ENCODE measurements at places on chromosomes 3 and 15.

- DNase-seq = peak; percentile 61
Observed at GRCh38 chr3:197736010-197736490, 654 bp downstream of the RUBCN start.

DNA sequence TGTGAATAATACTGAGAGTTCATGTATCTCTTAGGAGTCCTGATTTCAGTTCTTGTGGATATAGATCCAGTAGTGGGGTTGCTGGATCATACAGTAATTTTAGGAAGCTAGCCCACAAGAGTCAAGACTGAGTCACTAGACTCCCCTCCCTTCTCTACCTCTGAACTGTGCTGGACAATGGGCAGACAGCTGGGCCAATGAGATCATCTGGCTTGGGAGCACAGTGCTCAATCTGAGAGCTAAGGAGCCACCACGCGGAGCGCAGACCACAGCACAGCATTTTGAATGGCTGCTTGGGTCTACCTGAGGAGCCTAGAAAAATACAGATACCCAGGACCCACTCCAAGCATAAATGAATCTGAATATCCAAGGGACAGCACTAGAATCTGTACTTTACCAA lies 32.5 kb downstream of the WNT5A start:
- DNase-seq = no peak

GRCh38 chr15:43483297-43484128 lies 9.4 kb downstream of the TP53BP1 start:
- DNase-seq = no peak

DNA sequence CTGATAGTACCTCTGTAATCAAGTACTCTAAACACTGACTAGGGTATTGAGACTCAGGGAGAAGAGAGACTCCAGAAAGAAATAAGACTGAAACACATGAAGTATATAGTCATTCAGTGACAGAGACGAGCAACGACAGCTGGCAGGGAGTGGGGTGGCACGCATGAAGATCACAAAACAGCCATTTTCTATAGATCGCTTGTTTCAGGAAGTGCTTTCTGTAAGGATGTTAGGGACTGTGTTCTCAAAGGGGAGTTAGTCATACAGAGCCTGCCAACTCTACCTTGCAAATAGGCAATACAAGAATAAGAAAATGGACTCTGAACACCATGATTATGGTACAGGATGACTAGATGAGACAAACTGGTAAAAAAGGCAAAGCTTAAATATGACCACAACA lies 139.5 kb downstream of the TBL1XR1 start:
- DNase-seq = peak; percentile 82

DNA sequence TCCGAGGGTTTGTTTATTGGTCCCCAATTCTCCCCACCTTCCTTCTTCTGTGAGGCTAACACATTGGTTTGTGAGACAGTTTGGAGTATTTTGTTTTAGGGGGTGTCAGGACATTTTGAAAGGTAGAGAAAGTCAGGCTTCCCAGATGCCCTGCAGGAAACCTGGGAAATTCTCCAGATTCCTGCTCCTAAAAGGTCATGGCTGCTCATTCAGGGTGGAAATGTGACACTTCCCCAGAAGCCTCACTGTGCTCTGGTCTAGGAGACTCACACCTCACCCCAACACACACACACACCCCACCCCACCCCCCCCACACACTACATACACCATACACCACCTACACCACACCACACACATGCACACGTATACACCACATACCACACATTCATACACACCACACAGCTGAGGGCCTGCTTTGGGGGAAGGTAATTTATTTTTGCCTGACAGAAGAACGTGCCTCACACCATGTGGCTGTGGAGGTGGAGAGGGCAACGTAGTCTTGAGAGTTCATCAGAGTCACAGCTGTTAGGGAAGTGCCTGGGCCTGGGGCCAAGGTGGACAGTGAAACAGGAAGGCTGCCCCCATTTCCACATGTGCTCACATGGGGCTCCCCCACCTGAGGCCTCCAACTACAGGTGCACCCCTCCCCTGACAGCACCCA lies 40.4 kb upstream of the LIMD1 start:
- no peak for DNase-seq

DNA sequence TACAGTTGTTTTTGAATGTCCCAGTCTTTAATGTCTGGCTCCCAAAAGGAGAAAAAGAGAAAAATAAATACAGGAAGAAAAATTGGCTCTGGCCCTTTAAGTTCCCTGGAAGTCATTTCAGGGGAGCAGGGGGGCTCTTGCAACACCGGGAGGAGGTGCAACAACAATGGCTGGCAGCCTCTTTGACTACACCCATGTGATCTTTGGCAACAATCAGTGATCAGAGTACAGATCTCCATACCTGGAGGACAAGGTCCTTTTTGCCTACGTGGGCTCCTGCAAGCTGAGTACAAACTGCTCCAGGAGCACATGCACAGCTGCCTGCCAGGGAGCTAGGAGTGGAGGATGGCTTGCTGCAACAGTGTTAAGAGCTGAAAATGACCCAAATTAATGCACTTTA lies 63.9 kb downstream of the GLCE start:
- no peak for DNase-seq

All from activated CD4-positive, alpha-beta T cell treated with anti-CD3 and anti-CD28 coated beads, Interleukin-2, Interleukin-6, amounts not matched to agents 100 ng/mL and 50 ng/mL, durations not matched to agents 16 hours and 8 hours (primary cell).